ENCODE measurements at places on chromosomes 13 and 19. TPM values are rescaled to one million over a fixed set of nuclear protein-coding genes. Genes with fewer than 3 reads are reported as not detected.

DNA sequence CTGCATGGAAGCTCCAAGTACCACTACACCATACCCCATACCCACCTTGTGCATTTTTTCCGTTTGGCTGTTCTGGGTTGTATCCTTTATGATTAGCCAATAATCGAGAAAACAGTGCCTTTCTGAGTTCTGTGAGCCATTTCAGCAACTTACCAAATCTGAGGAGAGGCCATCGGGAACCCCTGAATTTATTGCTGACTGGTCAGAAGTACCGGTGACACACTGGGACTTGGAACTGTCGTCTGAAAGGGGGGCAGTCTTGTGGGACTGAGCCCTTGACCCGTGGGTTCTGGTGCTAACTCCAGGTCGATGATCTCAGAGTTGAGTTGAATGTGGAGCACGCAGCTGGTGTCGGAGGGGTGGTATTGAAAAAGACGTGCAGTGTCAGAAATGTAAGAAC lies 15.0 kb downstream of the UPF3A start:
- no peak for DNase-seq

- no peak for DNase-seq
These were observed 28.4 kb upstream of the TIMM44 start for GRCh38 chr19:7971553-7972520.

- no peak for DNase-seq
These were observed 101.2 kb downstream of the IRS2 start for GRCh38 chr13:109685203-109685602.

GRCh38 chr13:89541091-89542030 lies 1806.1 kb upstream of the MIR17HG start:
- DNase-seq = no peak

DNA sequence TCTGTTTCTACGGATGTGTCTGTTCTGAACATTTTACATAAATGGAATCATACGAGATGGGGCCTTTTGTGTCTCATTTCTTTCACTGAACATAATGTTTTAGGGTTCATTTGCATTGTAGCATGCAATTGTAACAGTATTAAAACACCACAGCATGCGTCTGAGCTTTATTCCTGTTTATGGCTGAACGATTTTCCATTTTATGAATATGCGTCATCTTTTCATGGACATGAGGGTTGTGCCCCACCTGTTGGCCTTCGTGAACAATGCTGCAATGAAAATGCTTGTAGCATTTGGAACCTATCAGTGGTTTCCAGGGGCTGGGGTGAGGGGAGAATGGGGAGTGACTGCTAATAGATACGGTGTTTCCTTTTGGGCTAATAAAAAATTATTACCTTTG lies 5.1 kb downstream of the OR10H1 start:
- peak; percentile 58 for DNase-seq

The ZNF260 gene
- 9.6 TPM for total RNA-seq

All from Karpas-422 (cell line).